ENCODE measurements at places on chromosomes 2 and 18. TPM values are rescaled to one million over a fixed set of nuclear protein-coding genes. Genes with fewer than 3 reads are reported as not detected.

Gene TGFBRAP1
- 16.1 TPM for polyA plus RNA-seq

Gene AQP12B
- 0.23 TPM for polyA plus RNA-seq

Gene GKN1
- polyA plus RNA-seq, result not detected

Gene TSPYL6
- 0.29 TPM for polyA plus RNA-seq

Gene VWA3B
- 0.85 TPM for polyA plus RNA-seq

Gene LYPD6B
- polyA plus RNA-seq, result 35.7 TPM

Gene ERFE
- polyA plus RNA-seq, result 4.7 TPM

Gene NABP1
- polyA plus RNA-seq, result 43.7 TPM

Gene EML6
- polyA plus RNA-seq, result 8.5 TPM

Gene SPP2
- polyA plus RNA-seq, result not detected

Gene UGT1A4
- polyA plus RNA-seq, result not detected

Gene GPR155
- 2.6 TPM for polyA plus RNA-seq

Gene PAIP2B
- 18.9 TPM for polyA plus RNA-seq

Gene MAP3K19
- 0.20 TPM for polyA plus RNA-seq

Gene LRP1B
- polyA plus RNA-seq, result 0.92 TPM

Gene CABYR
- 6.4 TPM for polyA plus RNA-seq

Gene NGEF
- 3.5 TPM for polyA plus RNA-seq

All from left renal pelvis (tissue), 4 donors.